ENCODE measurements at places on chromosomes 12 and 14.

- DNase-seq = peak; percentile 69
These were observed 12.4 kb downstream of the MGST1 start for GRCh38 chr12:16359512-16360491.

- no peak for DNase-seq
These were observed 418 bp downstream of the AMN1 start for GRCh38 chr12:31728289-31728916.

DNA sequence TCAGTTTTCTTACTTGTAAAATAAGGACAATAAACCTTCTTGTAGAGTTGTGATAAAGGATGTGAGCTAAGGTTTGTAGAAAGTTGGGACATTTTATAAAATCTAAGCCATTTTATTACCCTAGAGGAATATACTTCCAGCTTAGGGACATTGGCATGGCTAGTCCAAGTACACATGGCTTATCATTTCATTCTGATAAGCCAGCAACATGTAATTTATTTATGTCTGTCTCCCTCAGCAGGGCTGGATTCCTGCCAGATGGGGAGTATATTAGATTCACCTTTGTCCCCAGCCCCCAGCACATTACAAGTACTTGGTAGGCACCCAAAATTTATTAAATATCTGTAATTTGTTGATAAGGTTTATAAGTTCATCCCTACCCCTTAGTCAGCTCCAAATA, 6.3 kb upstream of the ATG14 start:
- DNase-seq = no peak

GRCh38 chr14:76965232-76965631, 63.3 kb downstream of the IRF2BPL start:
- DNase-seq = no peak

- DNase-seq = no peak
These were observed 16.2 kb downstream of the TWF1 start for GRCh38 chr12:43789941-43790340.

All from activated CD8-positive, alpha-beta memory T cell treated with anti-CD3 and anti-CD28 coated beads, Interleukin-2, amount 50 U/mL, for 48 hours (primary cell).